ENCODE measurements at places on chromosomes 6 and 20. TPM values are rescaled to one million over a fixed set of nuclear protein-coding genes. Genes with fewer than 3 reads are reported as not detected.

The KIAA1586 gene
- 34.4 TPM for polyA plus RNA-seq

The APOBEC2 gene
- not detected for polyA plus RNA-seq

The PRR18 gene
- not detected for polyA plus RNA-seq

The ADRM1 gene
- polyA plus RNA-seq, result 111 TPM

The TXLNB gene
- polyA plus RNA-seq, result not detected

The SS18L1 gene
- polyA plus RNA-seq, result 132 TPM

The TP53TG5 gene
- polyA plus RNA-seq, result not detected

The SLC44A4 gene
- 0.46 TPM for polyA plus RNA-seq

The TMX4 gene
- polyA plus RNA-seq, result 37.7 TPM

The CFAP206 gene
- polyA plus RNA-seq, result 5.7 TPM

The RAB22A gene
- 14.5 TPM for polyA plus RNA-seq

The SPATS1 gene
- polyA plus RNA-seq, result not detected

The MUC22 gene
- polyA plus RNA-seq, result not detected

The CLPSL2 gene
- not detected for polyA plus RNA-seq

The CLVS2 gene
- polyA plus RNA-seq, result 12.9 TPM

The GPANK1 gene
- polyA plus RNA-seq, result 21.9 TPM

The NKX2-2 gene
- polyA plus RNA-seq, result not detected

The GSTA1 gene
- polyA plus RNA-seq, result not detected

The C6orf15 gene
- polyA plus RNA-seq, result not detected

The OR2J3 gene
- not detected for polyA plus RNA-seq

The UBD gene
- polyA plus RNA-seq, result not detected

The GSTA3 gene
- polyA plus RNA-seq, result not detected

The EPHA7 gene
- polyA plus RNA-seq, result 17.4 TPM

The VSX1 gene
- polyA plus RNA-seq, result not detected

The RNF182 gene
- polyA plus RNA-seq, result 8.0 TPM

The SOD2 gene
- polyA plus RNA-seq, result 137 TPM

The VIP gene
- not detected for polyA plus RNA-seq

The PRL gene
- not detected for polyA plus RNA-seq

The PDRG1 gene
- 57.5 TPM for polyA plus RNA-seq

The BPIFB1 gene
- polyA plus RNA-seq, result not detected

The LY6G5B gene
- polyA plus RNA-seq, result 4.0 TPM

The DNAH8 gene
- 0.07 TPM for polyA plus RNA-seq

The WFDC12 gene
- polyA plus RNA-seq, result not detected

The SPATA25 gene
- polyA plus RNA-seq, result 5.1 TPM

The HLA-DPA1 gene
- not detected for polyA plus RNA-seq

The SLC17A4 gene
- polyA plus RNA-seq, result 0.10 TPM

The SASH1 gene
- 7.0 TPM for polyA plus RNA-seq

The OVOL2 gene
- polyA plus RNA-seq, result not detected

The MARCKS gene
- polyA plus RNA-seq, result 369 TPM

The PNLDC1 gene
- not detected for polyA plus RNA-seq

The LINC00237 gene
- not detected for polyA plus RNA-seq

The DNAAF9 gene
- polyA plus RNA-seq, result 58.0 TPM

The PSMB9 gene
- not detected for polyA plus RNA-seq

The HCRTR2 gene
- 7.5 TPM for polyA plus RNA-seq

Data from neural cell (in vitro differentiated cells).